Inflammatory macrophage treated with lipopolysaccharide for 1 hour (primary cell): ENCODE measurements at places on chromosomes 6 and 20.

GRCh38 chr6:147530132-147531060, 21.9 kb downstream of the SAMD5 start:
- no peak for DNase-seq

- DNase-seq = no peak
These were observed 128.1 kb upstream of the AKAP12 start for GRCh38 chr6:151111670-151112069.

- no peak for DNase-seq
These were observed 45.2 kb downstream of the PLAGL2 start for GRCh38 chr20:32162351-32162750.

- no peak for DNase-seq
These were observed 23.7 kb downstream of the PEX7 start for GRCh38 chr6:136846046-136846445.

DNA sequence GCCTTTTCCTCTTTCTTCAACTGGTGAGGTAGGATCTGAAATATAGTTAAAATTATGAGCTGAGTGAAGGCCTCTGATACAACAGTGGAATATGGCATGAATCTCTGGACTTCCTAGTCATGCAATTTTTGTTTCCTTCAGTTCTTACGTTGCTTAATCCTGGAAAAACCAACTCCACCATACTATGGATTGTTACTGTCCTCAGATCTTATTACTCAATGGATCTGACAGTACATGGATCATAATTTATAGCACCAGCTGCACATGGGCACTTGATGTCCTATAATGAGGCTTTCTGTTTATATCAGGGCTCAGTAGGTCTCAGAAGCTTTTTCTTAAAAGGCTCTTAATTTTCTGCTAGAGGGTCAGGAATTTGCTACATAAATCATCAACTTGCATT, 1341.0 kb upstream of the EYS start:
- no peak for DNase-seq

GRCh38 chr20:24657878-24658620, 188.6 kb downstream of the SYNDIG1 start:
- DNase-seq = no peak

DNA sequence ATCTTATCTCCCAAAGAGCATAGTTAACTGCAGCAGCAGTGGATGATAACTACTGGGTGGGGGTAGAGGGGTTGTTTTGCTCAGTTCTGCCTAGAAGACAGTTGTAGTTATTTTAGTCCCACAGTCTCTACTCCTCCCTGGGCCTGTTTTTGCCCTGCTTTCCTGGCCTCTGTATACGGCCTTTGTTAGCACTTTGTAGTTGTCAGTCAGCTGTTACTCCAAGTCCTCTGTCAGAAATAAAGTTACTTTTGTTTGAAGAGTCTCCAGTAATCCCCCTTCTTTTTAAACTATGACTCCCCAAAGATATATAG, 113.9 kb downstream of the SLC16A10 start:
- DNase-seq = no peak

DNA sequence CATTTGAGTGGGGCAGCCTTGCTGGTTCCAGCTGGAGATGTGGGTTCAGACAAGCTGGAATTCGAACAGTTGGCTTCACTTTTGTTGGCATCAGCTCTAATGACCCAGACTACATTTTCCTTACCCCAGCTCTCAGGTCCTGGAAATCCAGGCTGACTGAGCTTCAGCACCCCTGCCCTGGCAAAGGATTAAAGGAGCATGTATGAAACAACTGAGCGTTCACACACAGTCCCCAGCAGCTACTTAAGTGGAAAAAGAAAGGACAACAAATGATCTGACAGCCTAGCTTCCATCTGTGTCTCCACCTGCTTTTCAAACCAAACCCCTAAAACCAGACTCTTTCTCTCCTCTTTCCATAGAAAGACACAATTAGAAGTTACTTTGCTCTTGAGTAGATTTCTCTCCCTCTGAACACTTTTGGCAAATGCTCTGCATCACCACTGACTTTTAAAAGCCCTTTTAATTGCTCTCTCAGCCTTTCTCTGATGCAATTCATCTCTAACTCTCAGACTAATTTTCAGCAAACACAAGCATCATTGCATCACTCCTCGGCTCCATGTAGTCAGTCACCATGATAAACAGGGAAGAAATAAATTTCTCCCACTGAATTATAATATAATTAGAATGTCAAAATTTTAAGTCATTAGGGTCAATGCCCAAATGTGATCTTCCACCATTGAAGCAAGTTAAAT, 28.1 kb downstream of the ROS1 start:
- no peak for DNase-seq

DNA sequence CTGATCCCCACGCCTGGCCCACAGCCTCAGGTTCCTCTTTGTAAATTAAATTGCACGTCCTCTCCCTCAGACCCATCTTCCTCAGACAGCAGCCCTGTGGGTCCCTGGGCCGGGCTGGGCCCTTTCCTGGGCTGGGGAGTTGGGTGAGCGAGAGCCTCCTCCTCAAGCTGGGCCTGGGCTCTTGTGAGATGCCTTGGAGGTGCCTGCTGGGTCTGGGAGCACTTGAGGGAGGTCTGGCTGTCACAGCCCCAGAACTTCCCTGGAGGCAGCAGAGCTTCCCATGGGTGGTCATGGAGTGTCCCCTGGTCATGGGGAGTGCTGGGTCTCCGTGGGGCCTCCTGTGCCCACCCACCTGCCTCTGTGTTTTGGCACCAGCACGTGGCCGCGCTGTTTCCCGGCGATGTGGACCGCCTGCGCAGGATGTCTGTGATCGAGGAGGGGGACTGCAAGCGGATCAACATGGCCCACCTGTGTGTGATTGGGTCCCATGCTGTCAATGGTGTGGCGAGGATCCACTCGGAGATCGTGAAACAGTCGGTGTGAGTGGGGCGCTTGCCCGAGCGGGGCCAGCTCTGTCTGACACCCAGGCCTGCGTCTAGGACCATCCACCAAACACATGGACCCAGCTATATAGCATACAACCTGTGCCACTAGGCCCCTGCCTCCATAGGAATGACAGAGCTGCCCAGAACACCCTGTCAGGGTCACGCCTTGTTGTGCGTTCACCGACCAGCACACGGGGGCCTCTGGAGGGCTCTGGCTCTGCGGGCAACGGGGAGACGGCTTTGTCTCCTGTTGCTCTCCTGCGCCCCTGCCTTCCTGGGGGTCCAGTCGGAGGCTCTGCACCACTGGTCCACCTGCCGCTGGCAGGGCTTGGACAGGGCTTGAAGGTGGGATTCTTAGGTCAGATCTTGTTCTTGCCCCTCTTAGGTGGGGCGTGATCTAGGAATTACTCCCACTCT, 33.0 kb downstream of the PYGB start:
- DNase-seq = no peak

GRCh38 chr6:85468326-85468725, 18.4 kb downstream of the NT5E start:
- DNase-seq = no peak

DNA sequence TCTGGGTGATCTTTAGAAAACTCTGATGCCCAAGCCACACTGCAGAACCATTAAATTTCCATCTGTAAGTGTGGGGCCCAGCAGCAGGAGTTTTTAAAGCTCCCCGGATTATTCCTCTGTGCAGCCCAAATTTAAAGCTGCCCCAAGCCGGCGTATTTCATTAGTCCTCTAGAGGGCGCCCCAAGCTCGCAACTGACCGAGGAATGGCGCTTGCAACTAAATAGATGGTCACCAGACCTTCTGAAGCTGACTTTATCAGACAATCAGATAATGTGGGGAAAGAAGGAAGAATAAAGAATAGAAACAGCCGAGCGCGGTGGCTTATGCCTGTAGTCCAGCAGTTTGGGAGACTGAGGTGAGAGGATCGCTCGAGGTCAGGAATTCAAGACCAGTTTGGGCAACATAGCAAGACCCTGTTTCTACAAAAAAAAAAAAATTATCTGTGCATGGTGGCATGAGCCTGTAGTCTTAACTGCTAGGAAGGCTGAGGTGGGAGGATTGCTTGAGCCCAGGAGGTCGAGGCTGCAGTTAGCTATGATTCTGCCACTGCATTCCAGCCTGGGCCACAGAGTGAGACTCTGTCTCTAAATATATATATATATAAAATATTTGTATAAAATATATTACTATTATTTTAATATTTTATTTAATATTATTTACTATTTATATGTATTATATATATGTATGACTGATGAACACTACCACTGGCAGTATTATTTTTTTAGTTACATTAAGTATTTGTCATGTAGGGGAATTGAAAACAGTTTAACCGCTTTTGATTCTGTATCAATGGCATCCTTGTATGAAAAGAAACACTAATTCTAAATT, 56.0 kb downstream of the OTOR start:
- peak; percentile 12 for DNase-seq

DNA sequence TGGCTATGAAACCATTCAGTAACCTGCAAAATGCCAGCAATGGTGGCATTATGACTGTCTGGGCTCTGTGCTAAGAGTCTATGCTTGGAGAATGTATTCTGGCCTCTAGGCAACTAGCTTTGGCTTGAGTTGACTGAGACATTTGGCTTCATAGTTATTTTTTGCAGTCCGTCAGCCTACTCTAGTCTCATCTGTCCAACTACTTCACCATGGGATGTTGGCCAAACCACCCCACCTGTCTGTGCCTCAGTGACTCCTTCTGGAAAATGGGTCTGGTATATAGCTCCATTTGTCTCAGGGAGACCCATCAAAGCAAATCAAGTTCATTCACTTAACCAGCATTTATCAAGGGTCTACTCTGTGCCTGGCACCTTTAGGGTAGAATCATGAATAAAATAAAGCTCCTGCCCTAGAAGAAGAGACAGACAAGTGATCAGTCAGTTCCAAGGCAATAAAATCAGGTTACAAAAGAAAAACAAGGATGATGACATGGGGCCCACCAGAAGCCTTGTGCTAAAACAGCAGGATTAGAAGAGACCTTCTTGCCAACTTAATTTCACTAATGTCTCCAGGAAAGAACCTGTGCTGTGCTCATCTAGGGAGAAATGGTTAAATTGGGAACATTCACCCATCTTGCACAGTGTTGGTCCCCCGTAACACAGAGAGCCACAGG, 102.4 kb upstream of the ARMC2 start:
- no peak for DNase-seq

- DNase-seq = no peak
These were observed 12.8 kb upstream of the ILRUN start for GRCh38 chr6:34709386-34709785.

DNA sequence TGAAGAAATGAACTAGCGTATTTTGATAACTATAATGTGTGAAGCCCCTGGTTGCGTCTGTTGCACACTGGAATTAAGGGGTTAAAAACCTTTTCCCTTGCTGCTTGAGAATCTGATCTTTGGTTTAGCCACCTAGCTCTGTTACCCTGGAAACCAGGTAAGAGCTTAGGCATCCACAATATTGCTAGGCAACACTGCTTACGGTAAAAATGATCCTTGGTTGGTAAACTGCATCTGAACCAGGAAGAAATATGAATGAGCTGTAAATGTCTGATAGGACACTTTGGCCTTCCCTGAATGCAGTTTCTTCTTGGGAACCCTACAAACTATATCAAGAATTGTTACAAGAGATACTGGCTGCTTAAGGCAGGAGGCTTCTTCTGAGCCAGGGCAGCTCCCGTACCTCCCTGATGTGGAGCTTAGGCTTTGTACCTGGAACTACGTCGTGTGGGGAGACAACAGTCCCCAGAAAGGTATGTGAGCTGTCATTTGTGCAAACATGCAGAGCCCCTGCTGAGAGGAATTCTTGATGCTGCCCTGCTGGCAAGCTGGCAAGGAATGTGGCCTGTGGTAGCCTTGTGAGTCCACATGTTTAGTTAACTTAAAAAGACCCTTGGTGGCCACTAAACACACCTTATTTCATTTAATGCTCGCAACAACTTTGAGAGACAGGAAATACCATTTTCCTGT, 18.4 kb downstream of the UBE3D start:
- no peak for DNase-seq

- peak; percentile 56 for DNase-seq
These were observed 358.5 kb upstream of the RUNX2 start for GRCh38 chr6:44969446-44970185.

GRCh38 chr6:134429861-134430380, 112.0 kb upstream of the SGK1 start:
- DNase-seq = no peak

GRCh38 chr6:31768363-31769257, 6.2 kb downstream of the SAPCD1 start:
- DNase-seq = peak; percentile 83

GRCh38 chr6:166955121-166955864, 1.1 kb downstream of the RNASET2 start:
- peak; percentile 72 for DNase-seq

- DNase-seq = no peak
These were observed 74.6 kb downstream of the ISM1 start for GRCh38 chr20:13295637-13296036.

- peak; percentile 89 for DNase-seq
These were observed 83.8 kb upstream of the ELOVL5 start for GRCh38 chr6:53432318-53433161.

GRCh38 chr6:2237001-2237400, 8.4 kb downstream of the GMDS start:
- no peak for DNase-seq

DNA sequence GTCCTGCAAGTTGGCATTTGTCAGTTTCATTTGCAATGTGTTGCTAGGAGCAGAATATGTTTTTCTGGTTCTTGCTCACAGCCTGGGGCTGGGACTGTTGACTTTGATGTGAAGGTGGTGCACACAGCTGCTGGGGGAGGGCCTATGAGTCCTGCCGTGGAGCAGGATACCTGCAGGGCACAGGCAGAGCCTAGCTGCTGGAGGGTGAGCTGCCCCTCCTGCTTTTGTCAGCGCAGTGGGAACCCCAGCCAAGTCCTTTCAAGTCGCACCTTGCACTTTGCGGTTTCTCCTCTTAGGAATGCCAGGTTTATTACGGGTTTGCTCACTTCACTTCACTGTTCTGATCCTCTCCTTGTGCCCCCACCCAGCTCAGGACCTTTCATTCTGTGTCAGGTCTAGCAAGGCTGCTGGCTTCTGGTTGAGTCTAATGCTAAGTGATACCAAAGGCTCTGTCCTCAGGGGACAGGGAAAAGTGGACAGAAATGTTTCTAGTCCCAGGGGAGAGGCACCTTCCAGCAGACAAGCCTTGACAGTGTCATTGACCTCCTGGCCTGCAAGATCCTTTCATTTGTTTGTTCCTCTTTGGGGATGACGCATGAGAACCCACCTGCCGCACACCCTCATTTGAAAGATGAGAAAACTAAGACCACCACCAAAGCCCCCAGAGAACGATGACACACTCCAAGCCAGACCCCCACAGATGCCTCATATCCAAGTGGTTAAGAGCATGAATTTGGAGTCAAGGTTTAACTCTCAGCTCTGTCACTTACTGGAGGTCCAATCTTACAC, 2.7 kb upstream of the SPO11 start:
- no peak for DNase-seq

- DNase-seq = no peak
These were observed 318.6 kb downstream of the PRKN start for GRCh38 chr6:162408826-162409535.
